CD8-positive, alpha-beta memory T cell (primary cell): ENCODE measurements at places on chromosomes 4 and X. TPM values are rescaled to one million over a fixed set of nuclear protein-coding genes. Genes with fewer than 3 reads are reported as not detected.

GRCh38 chr4:85672116-85672515 is 197.2 kb downstream of the ARHGAP24 start:
- no peaks in the 10 kb centered on the region for H3K36me3 ChIP-seq
- no peak overlapping the region for H3K27ac ChIP-seq
- no peak for DNase-seq
- H3K27me3 ChIP-seq, result no peaks in the 10 kb centered on the region
- no peaks in the 10 kb centered on the region for H3K4me1 ChIP-seq

GRCh38 chr4:103451341-103451740 is 253.2 kb upstream of the CENPE start:
- DNase-seq, result no peak
- no peaks in the 10 kb centered on the region for H3K36me3 ChIP-seq

- H3K27me3 ChIP-seq, result no peaks in the 10 kb centered on the region
- H3K27ac ChIP-seq, result no peak overlapping the region
- H3K4me3 ChIP-seq, result no peak overlapping the region
- H3K4me1 ChIP-seq, result no peaks in the 10 kb centered on the region
- no peak for DNase-seq
Measured at GRCh38 chr4:48024522-48024921, 8.0 kb downstream of the NIPAL1 start.

DNA sequence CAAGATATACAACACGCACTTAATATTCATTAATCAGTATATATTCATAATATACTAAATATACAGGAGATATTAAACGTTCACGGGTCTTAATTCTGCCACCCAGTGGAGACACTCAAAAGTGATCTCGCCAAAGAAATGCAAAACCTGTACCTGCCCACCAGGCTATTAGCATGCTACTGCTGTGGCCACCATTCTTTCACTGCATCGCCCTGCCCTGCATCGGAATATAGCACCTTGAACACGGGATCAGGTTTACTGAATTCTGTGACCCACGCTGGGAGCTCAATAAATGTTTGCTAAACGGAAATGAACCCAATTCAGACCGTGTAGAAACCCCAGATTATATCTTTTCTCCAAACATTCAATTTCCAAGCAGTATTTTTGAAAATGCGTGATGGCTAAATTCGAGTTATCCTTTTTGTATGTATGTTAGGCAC is 840 bp upstream of the CLCN3 start:
- H3K27me3 ChIP-seq, result no peaks in the 10 kb centered on the region
- DNase-seq, result peak; percentile 64
- no peaks in the 10 kb centered on the region for H3K36me3 ChIP-seq
- peaks cover 38% of the 10 kb centered on the region for H3K4me1 ChIP-seq

GRCh38 chr4:84647312-84647884 is 64.5 kb downstream of the CDS1 start:
- DNase-seq, result no peak
- no peak overlapping the region for H3K4me3 ChIP-seq
- H3K27ac ChIP-seq, result no peak overlapping the region
- H3K27me3 ChIP-seq, result no peaks in the 10 kb centered on the region
- no peaks in the 10 kb centered on the region for H3K4me1 ChIP-seq

- no peak overlapping the region for H3K27ac ChIP-seq
- peaks cover 3% of the 10 kb centered on the region for H3K27me3 ChIP-seq
- H3K4me1 ChIP-seq, result no peaks in the 10 kb centered on the region
- H3K4me3 ChIP-seq, result no peak overlapping the region
- H3K36me3 ChIP-seq, result no peaks in the 10 kb centered on the region
Measured at GRCh38 chr4:5715357-5715756, 4.4 kb downstream of the EVC start.

GRCh38 chr4:37732526-37733186 is 46.5 kb upstream of the RELL1 start:
- no peak for DNase-seq
- H3K4me1 ChIP-seq, result no peaks in the 10 kb centered on the region
- no peak overlapping the region for H3K27ac ChIP-seq
- no peak overlapping the region for H3K4me3 ChIP-seq

DNA sequence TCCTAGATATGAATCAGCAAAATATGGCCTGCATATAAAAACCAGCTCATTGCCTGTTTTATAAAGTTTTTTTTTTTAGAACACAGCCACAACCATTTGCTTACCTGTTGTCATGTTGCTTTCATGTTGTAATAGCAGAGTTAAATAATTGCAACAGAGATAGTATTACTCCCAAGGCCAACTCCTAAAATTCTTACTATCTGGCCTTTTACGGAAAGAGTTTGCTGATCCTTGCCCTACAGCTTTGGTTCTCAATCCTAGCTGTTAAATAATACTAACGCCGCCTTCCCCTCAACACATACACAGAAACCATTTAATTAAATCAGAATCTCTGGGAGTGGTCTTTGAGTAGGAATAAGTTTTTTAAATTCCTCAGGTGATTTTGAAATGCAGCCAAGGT is 231.3 kb upstream of the TET2 start:
- DNase-seq, result no peak
- H3K27ac ChIP-seq, result no peak overlapping the region
- H3K4me1 ChIP-seq, result no peaks in the 10 kb centered on the region
- H3K27me3 ChIP-seq, result no peaks in the 10 kb centered on the region

GRCh38 chrX:149648932-149649331 is 17.3 kb upstream of the TMEM185A start:
- H3K36me3 ChIP-seq, result no peaks in the 10 kb centered on the region
- H3K27ac ChIP-seq, result no peak overlapping the region
- H3K4me1 ChIP-seq, result no peaks in the 10 kb centered on the region

DNA sequence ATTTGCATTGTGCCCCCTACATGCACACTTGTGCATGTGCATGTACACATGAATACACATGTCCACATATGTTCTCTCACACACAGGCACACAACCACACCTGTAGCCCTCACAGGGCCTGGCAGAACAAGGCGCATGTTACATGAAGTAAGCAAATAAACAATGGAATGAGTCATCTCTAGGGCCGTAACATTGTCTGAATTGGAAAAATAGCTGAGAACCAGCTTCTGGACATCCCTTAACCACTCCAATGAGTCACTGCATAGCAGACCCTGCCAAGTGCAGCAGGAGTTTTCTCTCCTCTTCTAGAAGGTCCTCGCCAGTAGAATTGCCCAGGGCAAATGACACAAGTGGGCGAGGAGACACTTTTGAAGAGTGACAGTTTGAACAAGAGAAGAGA is 66.1 kb downstream of the MAGEA10 start:
- no peaks in the 10 kb centered on the region for H3K27me3 ChIP-seq
- H3K27ac ChIP-seq, result no peak overlapping the region
- H3K4me3 ChIP-seq, result no peak overlapping the region
- DNase-seq, result no peak

GRCh38 chr4:39304651-39305050 is 61.5 kb downstream of the RFC1 start:
- DNase-seq, result no peak
- H3K4me1 ChIP-seq, result no peaks in the 10 kb centered on the region
- no peak overlapping the region for H3K27ac ChIP-seq
- H3K4me3 ChIP-seq, result no peak overlapping the region
- H3K27me3 ChIP-seq, result no peaks in the 10 kb centered on the region

- DNase-seq, result no peak
- H3K27ac ChIP-seq, result no peak overlapping the region
- no peaks in the 10 kb centered on the region for H3K36me3 ChIP-seq
- no peak overlapping the region for H3K4me3 ChIP-seq
- no peaks in the 10 kb centered on the region for H3K27me3 ChIP-seq
Measured at GRCh38 chr4:16265820-16266219, 39.5 kb upstream of the TAPT1 start.

GRCh38 chr4:45869184-45869583 is 254.7 kb downstream of the GABRG1 start:
- DNase-seq, result no peak
- H3K36me3 ChIP-seq, result no peaks in the 10 kb centered on the region
- no peaks in the 10 kb centered on the region for H3K27me3 ChIP-seq
- no peaks in the 10 kb centered on the region for H3K4me1 ChIP-seq
- no peak overlapping the region for H3K27ac ChIP-seq
- no peak overlapping the region for H3K4me3 ChIP-seq

GRCh38 chrX:133516686-133517085 is 101.4 kb upstream of the GPC4 start:
- H3K36me3 ChIP-seq, result no peaks in the 10 kb centered on the region
- no peak overlapping the region for H3K27ac ChIP-seq
- DNase-seq, result no peak
- H3K4me1 ChIP-seq, result no peaks in the 10 kb centered on the region
- H3K27me3 ChIP-seq, result no peaks in the 10 kb centered on the region

DNA sequence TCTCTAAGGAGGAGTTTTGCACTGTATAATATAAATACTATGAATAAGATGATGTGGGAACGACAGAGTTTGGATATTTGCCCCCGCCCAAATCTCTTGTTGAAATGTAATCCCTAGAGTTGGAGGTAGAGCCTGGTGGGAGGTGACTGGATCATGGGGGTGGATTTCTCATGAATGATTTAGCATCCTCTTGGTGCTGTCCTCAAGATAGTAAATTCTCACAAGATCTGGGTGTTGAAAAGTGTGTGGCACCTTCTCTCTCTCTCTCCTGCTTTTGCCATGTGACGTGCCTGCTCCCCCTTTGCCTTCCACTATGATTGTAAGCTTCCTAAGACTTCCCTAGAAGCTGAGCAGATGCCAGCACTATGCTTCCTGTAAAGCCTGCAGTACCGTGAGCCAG is 241.6 kb upstream of the ETNPPL start:
- no peak overlapping the region for H3K27ac ChIP-seq
- H3K4me1 ChIP-seq, result no peaks in the 10 kb centered on the region
- no peak for DNase-seq
- H3K27me3 ChIP-seq, result no peaks in the 10 kb centered on the region
- H3K4me3 ChIP-seq, result no peak overlapping the region

- no peak overlapping the region for H3K27ac ChIP-seq
- no peak for DNase-seq
- no peaks in the 10 kb centered on the region for H3K4me1 ChIP-seq
- H3K36me3 ChIP-seq, result no peaks in the 10 kb centered on the region
- no peak overlapping the region for H3K4me3 ChIP-seq
Measured at GRCh38 chr4:127237581-127237980, 395.2 kb upstream of the INTU start.

DNA sequence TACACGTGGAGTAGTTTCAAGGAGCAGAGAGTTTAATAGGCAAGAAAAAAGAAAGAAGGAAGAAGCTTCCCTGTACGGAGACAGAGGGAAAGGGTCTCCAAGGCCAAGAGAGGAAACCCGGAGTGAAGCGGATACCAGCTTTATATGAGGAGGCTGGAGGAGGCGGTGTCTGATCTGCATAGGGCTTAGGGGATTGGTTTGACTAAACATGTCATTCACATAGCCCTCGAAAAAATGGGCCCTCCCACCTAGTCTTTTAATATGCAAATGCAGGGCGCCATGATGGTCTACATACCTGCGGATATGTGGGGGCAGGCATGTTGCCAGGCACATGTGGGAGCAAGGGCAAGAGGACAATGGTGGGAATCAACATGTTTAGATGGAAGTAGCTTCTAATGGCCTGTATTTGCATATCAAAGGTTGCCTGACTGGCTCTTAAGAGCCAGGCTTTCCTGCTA is 103.1 kb upstream of the UGT8 start:
- H3K4me3 ChIP-seq, result no peak overlapping the region
- no peak overlapping the region for H3K27ac ChIP-seq
- no peaks in the 10 kb centered on the region for H3K36me3 ChIP-seq
- H3K27me3 ChIP-seq, result no peaks in the 10 kb centered on the region
- DNase-seq, result no peak

- H3K4me3 ChIP-seq, result no peak overlapping the region
- H3K4me1 ChIP-seq, result no peaks in the 10 kb centered on the region
- H3K27me3 ChIP-seq, result peaks cover 16% of the 10 kb centered on the region
- no peak overlapping the region for H3K27ac ChIP-seq
- peak; percentile 4 for DNase-seq
Measured at GRCh38 chr4:76585897-76586360, 150.9 kb downstream of the SHROOM3 start.

- H3K27me3 ChIP-seq, result no peaks in the 10 kb centered on the region
- H3K4me3 ChIP-seq, result no peak overlapping the region
- H3K27ac ChIP-seq, result no peak overlapping the region
- H3K36me3 ChIP-seq, result no peaks in the 10 kb centered on the region
Measured at GRCh38 chr4:19510993-19511392, 740.7 kb upstream of the SLIT2 start.

GRCh38 chrX:145292218-145292617 is 44.9 kb downstream of the SPANXN1 start:
- H3K36me3 ChIP-seq, result no peaks in the 10 kb centered on the region
- no peaks in the 10 kb centered on the region for H3K27me3 ChIP-seq
- DNase-seq, result no peak
- H3K4me1 ChIP-seq, result no peaks in the 10 kb centered on the region

GRCh38 chrX:12080265-12080664 is 58.0 kb upstream of the FRMPD4 start:
- H3K27me3 ChIP-seq, result no peaks in the 10 kb centered on the region
- H3K4me1 ChIP-seq, result no peaks in the 10 kb centered on the region
- no peak overlapping the region for H3K4me3 ChIP-seq

DNA sequence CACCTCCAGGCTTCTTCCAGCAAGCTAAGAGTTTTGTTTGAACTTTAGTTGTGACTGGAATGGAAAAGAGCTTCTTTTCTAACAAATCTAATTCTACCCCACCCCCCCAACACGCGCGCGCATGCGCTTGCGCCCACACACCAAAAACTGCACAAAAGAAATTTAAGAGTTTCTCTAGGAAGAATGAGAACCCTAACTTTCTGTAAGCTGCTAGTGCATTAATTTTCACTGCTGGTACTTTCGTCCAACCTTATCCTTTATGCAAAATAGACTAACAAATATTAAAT is 9.0 kb upstream of the INTU start:
- H3K27me3 ChIP-seq, result peaks cover 3% of the 10 kb centered on the region
- no peak overlapping the region for H3K27ac ChIP-seq
- H3K4me3 ChIP-seq, result no peak overlapping the region
- no peaks in the 10 kb centered on the region for H3K4me1 ChIP-seq
- DNase-seq, result no peak
- H3K36me3 ChIP-seq, result no peaks in the 10 kb centered on the region

DNA sequence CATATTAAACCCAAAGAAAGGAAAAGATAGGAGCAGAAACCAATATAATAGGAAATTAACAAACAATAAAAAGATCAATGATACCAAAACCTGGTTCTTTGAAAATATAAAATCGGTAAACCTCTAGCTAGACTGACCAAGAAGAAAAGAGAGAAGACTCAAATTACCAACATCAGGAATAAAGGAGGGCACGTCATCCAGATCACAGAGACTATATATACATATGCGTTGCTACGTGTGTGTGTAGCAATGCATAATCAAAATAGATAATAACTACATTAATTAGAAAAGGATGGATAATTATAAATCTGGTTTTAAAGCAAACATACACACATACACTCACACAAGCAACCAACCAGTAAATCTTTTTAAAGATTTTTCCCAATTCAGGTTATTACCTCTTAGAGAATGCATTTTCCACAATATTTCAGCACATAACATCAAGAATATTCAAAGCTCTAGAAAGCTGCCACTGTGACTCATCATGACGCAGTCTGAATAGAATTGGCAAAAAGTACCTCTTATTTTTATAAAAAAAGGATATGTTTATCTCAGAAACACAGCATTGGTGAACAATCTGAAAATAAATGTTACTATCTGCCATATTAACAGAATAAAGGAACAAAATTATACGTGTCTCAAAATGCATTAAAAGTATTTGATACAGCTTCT is 41.4 kb upstream of the USP9X start:
- H3K27me3 ChIP-seq, result no peaks in the 10 kb centered on the region
- H3K4me1 ChIP-seq, result no peaks in the 10 kb centered on the region
- no peak for DNase-seq
- no peak overlapping the region for H3K27ac ChIP-seq
- no peaks in the 10 kb centered on the region for H3K36me3 ChIP-seq
- H3K4me3 ChIP-seq, result no peak overlapping the region

The TXK gene
- 6.4 TPM for total RNA-seq

The PABPC1L2B gene
- total RNA-seq, result not detected

The ZNF141 gene
- total RNA-seq, result 22.1 TPM

The F8A2 gene
- total RNA-seq, result not detected

The FABP2 gene
- not detected for total RNA-seq

The TEX11 gene
- total RNA-seq, result not detected

The PRRG1 gene
- total RNA-seq, result not detected

The EFHC2 gene
- total RNA-seq, result 0.18 TPM

The SPANXA2 gene
- total RNA-seq, result not detected

The ERCC6L gene
- 9.7 TPM for total RNA-seq

The USP17L5 gene
- total RNA-seq, result not detected
